ENCODE measurements at places on chromosomes 6 and 20.

GRCh38 chr6:88166493-88167351 is 575 bp upstream of the CNR1 start:
- no peak for DNase-seq

DNA sequence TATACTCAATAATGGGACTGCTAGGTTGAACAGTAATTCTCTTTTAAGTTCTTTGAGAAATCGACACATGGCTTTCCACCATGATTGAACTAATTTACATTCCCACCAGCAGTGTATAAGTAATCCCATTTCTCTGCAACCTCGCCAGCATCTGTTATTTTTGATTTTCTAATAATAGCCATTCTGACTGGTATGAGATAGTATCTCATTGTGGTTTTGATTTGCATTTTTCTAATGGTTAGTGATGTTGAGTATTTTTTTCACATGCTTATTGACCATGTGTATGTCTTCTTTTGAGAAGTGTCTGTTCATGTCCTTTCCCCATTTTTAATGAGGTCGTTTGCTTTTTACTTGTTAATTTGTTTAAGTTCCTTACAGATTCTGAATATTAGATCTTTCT is 66.5 kb downstream of the STK4 start:
- peak; percentile 41 for DNase-seq

- DNase-seq: peak; percentile 70
These were observed 667 bp downstream of the CAP2 start for GRCh38 chr6:17393892-17394631.

GRCh38 chr6:157653521-157653920 is 169.5 kb upstream of the SNX9 start:
- DNase-seq: no peak

DNA sequence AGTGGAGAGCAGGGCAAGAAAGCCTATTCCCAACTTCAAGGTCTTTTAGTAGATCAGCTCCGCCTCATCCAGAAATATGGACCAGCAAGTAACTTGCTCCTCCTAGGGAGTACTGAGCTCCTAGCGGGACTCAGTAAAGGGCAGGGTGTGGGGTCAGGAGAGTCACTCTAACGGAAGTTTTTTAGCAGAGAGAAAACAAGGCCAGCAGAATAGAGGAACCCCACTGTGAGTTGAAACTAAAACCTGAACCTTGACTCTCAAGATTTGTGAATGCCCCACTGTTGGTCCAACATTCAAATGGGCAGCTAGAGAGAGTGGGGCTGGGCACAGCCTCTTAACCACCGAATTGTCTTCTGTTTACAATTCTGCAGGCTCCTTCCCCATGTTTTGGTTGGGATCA is 244.8 kb downstream of the FARS2 start:
- no peak for DNase-seq

DNA sequence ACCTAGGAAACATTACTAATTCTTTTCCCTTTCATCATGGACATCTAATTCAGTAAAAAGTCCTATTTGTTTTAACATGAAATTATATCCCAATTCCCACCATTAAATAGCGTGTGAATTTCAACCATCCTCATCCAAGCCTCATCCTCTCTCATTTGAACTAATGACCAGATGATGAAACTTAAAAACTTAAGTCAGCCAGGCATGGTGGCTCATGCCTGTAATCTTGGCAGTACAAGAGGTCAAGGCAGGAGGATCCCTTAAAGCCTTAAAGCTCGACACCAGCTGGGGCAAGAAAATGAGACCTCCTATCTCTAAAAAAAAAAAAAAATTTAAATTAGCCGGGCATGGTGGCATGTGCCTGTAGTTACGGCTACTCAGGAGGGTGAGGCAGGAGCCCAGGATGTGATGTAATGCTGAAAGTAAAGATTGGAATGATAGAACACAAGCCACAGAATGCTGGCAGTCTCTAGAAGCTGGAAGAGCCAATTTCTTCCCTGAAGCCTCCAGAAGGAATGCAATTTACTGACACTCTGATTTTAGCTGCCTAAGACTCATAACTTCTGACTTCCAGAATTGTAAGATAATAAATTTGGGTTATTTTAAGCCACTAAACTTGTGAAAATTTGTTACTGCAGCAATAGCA is 27.1 kb upstream of the HAO1 start:
- peak; percentile 68 for DNase-seq

- DNase-seq: no peak
These were observed 41.0 kb upstream of the FAM50B start for GRCh38 chr6:3808199-3808598.

- DNase-seq: no peak
These were observed 20.3 kb downstream of the CCDC167 start for GRCh38 chr6:37479266-37479854.

DNA sequence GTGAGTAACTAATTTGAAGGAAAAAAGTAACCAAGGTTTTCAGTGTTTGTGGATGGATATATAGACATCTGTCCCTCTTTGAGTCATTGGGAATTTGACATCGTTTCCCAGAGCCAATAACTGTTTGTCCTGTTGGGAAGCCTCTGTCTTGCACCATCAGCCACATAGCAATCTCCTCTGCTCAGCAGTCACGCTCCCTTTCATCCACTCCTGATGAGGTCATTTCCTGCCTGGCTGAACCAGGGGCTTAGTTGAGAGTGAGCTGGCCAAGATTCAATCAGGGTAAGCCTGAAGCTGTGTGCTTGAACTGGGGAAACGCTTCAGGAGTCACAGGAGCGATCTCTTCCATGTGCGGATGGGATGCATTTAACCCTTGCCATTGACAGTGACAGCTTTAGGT is 121.5 kb upstream of the FOXQ1 start:
- DNase-seq: peak; percentile 94

Measured in HFFc6 (cell line).